Right lung (tissue), 10 donors: ENCODE measurements at places on chromosomes 1 and 21. TPM values are rescaled to one million over a fixed set of nuclear protein-coding genes. Genes with fewer than 3 reads are reported as not detected.

DNA sequence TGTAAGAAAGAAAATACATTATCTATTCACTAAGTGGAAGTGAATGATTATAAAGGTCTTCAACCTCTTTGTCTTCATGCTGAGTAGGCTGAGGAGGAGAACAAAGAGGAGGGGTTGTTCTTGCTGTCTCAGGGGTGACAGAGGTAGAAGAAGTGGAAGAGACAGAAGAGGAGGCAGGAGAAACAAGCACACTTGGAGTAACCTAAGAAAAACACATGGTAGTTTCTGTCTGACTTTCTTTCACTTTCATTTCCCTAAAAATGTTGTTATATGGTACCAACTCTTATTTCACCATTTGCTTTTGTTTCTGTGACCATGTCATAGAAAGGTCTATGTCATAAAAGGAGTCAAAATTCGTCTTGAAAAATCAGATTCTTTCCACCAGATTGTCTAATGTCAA lies 696.6 kb upstream of the BRINP3 start:
- DNase-seq: no peak

DNA sequence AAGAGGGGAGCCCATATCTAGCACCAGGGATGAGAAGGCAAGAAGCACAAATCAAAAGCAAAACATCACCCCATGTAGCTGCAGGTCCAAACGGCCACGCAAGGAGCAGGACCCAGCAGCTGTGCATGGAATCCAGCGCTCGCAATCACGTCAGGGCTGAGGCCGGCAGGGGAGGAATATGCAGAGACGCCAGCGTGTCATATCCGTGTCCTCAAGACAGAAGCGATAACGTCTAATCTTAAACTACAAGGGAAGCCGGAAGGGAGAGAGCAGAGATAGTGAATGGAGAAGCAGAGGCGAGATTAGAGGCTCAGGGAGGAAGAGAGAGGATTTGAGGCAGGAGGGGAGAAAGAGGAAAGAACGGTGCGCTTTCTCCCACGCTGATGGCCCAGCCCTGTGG lies 39.1 kb downstream of the FBXO2 start:
- no peak for DNase-seq

UBASH3A gene
- polyA plus RNA-seq: 0.13 TPM

GRCh38 chr1:227093309-227093708 lies 153.2 kb downstream of the COQ8A start:
- no peak for DNase-seq

GRCh38 chr21:43348170-43348766 lies 78.7 kb downstream of the SIK1 start:
- DNase-seq: no peak

- DNase-seq: no peak
Measured at GRCh38 chr1:236065509-236066005, 667 bp upstream of the NID1 start.
